ENCODE measurements at places on chromosomes 7 and 10. TPM values are rescaled to one million over a fixed set of nuclear protein-coding genes. Genes with fewer than 3 reads are reported as not detected.

SERPINE1 gene
- total RNA-seq, result not detected

GNAT3 gene
- not detected for total RNA-seq

CFAP69 gene
- not detected for total RNA-seq

ADAMTS14 gene
- 0.07 TPM for total RNA-seq

DYDC2 gene
- total RNA-seq, result not detected

CPVL gene
- total RNA-seq, result 0.27 TPM

WNT16 gene
- total RNA-seq, result not detected

SLC13A1 gene
- total RNA-seq, result not detected

STEAP1B gene
- 0.41 TPM for total RNA-seq

LRMDA gene
- not detected for total RNA-seq

DNAAF5 gene
- total RNA-seq, result 22.5 TPM

ATOH7 gene
- not detected for total RNA-seq

GLI3 gene
- 0.02 TPM for total RNA-seq

CYP2W1 gene
- total RNA-seq, result not detected
